NCI-H1417 (cell line): ENCODE measurements at places on chromosomes 3 and 15.

DNA sequence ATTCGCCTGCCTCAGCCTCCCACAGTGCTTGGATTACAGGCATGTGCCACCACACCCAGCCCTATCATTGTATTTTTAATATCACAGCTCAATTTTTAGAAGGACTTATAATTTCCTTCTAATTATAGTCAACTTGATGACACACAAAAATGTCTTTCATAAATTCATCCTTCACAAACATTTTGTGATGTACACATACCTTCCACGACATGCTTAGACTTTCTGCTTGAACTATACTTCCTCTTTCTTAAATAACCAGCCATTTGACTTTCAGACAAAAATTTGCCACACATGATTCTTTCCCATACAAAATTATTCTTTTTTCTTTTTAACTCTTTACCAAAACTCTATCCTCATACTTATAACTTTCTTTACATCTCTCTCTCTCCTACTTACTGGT is 48.4 kb upstream of the CCK start:
- no peak for DNase-seq

- no peak for DNase-seq
Observed at GRCh38 chr3:55170444-55170843, 242.6 kb upstream of the LRTM1 start.

DNA sequence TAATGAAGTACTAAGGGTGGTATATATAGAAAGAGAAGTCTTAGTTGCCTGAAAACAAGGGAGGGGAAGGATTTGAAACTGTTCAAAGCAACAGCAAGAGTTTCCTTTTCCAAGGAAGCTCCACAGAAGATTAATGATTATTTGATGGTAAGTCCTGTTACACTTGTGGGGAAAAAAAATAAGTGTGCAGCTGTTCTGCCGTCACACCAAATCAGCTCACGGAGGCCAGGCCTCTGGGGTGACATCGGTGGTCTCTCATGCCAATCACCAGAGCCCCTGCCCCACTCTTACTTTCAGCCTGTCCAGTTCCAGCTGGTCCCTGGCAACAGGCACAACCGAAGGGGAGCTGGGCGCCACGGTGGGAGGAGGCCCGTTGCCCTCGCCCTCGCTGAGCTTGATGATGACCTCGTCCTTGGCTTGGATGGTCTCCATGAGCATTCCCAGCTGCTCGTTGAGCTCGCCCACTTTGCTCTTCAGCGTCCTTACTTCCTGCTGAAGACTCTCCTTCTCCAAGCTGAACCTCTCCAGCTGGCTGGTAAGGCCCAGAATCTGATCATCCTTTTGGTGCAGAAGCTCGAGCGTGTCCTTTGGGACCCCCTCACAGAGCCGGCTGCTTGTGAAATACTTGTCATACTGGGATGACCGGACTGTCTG is 53.5 kb downstream of the TBC1D2B start:
- no peak for DNase-seq

DNA sequence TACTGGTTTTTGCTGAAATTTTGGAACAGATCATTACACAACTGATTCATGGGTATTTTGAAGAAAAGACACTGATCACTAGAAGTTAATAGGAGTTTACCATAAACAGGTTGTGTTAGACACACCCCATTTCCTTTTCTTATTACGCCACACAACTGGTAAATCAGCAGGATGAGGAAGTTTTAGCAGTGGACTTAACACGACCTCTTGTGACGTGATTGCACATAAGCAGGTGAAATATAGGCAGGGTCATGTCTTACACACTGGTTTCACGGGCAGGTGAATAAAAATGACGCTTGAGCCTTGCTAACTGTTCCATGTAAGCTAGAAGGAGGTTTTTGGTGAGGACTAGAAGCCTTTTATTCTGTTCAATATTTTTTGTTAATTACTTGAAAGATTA is 27.1 kb upstream of the TPRG1 start:
- no peak for DNase-seq

DNA sequence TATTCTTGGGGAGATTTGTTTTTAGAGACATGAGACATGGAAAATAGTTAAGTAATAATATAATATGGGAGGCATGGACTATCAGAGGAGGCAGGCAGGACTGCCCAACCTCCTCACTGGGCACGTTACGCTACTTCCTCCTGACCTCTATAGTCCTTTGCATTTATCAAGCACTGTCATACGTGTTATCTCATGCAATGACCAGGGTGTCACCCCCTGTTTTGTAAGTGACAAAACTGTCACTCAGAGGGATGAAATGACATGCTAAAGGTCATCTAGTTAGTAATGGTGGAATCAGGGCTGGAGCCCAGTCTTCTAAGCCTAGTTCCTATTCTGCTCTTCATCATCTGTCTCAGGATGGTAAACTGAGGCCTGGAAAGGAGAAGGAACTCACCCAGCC is 66.7 kb downstream of the ST6GAL1 start:
- no peak for DNase-seq

- no peak for DNase-seq
Observed at GRCh38 chr3:186589121-186589520, 18.6 kb downstream of the DNAJB11 start.

- DNase-seq = peak; percentile 13
Observed at GRCh38 chr3:142285083-142285517, 59.7 kb upstream of the GK5 start.

GRCh38 chr15:84967380-84967779 is 14.3 kb upstream of the PDE8A start:
- DNase-seq = no peak

DNA sequence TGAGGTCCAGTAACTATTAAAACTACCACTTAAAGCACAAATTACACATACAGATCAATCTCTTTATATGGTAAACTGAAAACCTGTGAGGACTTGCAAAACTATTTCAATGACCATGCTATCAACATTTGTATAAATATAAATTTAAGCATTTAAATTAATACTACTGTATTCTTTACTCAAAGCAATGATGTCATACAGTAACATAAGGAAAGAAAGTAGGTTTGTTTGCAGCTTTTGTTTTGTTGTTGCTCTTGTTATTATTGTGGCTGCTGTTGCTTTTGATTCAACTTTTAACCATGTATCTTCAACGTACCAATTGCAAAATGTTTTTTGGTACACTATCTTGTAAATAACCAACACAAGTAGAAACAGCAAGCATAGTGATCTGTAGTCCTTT is 22.0 kb downstream of the CBLB start:
- DNase-seq = no peak

DNA sequence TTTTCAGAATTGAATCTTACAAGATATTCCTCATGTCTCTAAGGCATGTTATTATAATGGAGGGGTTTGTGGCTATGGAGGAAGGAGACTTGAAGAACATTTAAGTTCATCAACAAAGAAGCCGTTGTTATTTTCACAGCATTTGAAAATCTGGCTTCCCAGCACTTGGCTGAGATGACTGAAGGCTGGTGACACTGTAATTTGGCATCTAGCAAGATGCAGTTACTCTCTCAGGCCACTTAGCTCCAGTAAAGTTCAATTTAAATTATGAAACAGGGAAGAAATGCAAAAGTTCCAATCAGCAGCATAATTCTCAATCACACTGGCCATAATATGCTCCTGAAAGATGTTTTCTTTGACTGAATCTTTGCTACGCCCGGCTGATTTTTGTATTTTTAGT is 139.4 kb upstream of the NUDT16 start:
- DNase-seq = no peak

DNA sequence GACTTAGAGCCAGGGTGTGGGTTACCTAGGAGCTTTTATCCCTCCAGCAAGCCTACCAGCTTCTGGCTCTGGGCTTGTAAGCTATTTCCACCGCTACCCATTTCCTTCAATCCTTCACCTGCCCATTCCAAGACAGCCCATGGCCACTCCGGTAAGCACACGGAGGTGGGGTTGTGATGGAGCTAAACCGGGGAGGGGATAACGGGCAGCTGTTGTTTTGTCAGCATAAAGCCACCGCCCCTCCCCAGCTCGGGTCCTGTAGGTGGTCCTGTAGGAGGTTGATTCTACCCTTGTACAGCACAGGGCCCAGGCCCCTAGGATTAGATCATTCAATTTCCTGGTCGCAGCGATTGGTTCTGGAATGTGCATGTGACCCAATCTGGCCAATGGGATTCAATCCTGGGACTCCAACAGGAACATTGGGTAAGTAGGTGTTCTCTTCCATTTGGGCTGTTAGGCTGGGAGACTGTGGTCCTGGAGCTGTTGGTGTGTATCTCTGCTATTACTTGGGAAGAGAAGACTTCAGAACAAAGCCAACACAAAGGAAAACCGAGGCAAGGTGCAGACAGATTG is 150.6 kb downstream of the RAB11A start:
- no peak for DNase-seq

- peak; percentile 73 for DNase-seq
Observed at GRCh38 chr15:43370975-43371974, at the start of the genes TUBGCP4 and ZSCAN29. Gene TUBGCP4, plus strand, starts transcription at chr15:43371101. Its CDS starts 254 bp downstream, at chr15:43371355. Gene ZSCAN29, minus strand, starts transcription at chr15:43371043. Its CDS starts 1,130 bp downstream, at chr15:43369913.

DNA sequence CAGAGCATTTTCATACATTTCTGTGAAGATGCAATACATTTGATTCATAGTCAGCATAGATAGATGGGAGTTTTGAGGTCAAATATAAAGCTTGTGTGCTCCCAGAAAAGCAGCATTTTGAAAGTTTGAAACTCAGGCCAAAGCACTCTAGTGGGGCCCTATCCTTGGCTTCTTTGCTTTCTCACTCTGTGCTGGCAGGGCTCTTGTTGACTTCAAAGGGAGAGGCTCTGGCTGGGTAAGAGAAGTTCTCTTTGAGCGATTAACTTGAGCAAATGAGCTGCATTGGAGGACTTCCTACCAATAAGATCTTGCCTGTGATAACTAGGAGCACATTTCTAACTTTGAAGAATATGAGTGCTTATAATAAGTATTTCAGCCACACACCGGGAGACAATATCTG is 214.0 kb upstream of the RARB start:
- DNase-seq = no peak

GRCh38 chr3:143629726-143630125 is 218.5 kb downstream of the SLC9A9 start:
- DNase-seq = no peak

DNA sequence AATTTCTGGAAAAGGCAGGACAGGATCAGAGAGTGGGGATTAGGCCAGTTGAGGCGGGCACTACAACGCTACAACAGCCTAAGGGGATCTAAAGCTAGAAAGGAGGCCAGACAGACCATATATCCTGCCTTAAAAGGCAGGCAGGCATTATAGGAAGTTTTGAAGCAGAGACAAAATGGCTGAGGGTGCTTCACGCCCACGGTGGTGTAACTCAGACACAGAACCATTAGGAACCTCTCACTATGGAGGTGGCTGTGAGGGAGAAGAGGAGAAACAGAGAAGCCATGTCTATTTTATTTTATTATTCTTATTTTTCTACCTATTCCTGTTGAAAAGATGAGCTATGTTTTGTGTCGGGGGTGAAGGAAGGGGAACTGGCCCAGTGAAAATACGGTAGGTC is 2.1 kb upstream of the USP4 start:
- no peak for DNase-seq

DNA sequence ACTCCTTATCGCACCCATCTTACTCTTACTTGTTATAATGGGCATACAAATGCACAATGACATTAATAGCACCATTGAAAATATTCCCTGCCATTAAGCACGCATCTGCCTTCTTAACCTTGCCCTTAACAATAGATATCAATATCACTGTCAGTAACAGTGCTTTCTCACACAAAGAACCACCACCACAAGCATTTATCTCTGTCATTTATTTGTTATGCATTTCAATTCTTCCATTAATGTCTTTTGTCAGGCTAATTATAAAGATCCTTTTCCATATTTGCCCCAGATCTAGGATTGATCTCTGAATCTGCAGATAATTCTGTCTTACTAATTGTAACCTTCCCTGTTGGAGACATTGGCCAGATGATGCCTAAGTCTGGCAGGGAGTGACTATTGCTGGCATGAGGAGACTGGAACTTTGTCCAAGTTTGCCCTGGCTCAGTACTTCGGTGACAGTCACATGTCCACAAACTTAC is 419.6 kb upstream of the TGFBR2 start:
- peak; percentile 6 for DNase-seq

DNA sequence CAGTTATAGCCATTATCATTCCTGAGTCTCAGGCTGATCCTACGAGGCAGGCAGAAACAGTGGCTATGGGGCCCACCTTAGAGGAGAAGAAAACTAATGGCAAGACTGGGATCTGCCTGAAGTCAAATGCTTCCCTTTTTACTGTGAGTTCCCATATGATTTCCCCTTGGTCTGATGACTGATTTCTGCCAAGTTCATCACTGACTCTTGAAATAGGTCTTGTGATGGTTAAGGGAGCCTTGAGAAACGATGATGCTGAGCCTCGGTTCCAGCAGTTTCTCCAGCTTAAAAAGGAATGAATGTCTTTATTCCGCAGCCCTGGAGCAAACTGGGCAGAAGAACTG is 29.4 kb upstream of the LDHAL6B start:
- no peak for DNase-seq

DNA sequence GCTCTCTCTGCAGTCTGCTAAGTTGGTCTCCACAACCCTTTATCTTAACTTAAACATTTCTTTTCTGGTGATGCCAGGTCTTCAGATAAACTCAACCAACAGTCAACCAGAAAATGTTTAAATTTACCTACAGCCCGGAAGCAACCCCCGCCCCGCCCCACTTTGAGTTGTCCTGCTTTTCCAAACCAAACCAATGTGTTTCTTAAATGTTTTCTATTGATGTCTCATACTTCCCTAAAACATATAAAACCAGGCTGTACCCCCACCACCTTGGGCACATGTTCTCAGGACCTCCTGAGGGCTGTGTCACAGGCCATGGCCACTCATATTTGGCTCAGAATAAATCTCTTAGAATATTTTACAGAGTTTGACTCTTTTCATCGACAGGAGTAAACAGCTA is 13.2 kb upstream of the GPR160 start:
- no peak for DNase-seq

- DNase-seq = no peak
Observed at GRCh38 chr3:105397974-105398373, 31.3 kb downstream of the ALCAM start.

DNA sequence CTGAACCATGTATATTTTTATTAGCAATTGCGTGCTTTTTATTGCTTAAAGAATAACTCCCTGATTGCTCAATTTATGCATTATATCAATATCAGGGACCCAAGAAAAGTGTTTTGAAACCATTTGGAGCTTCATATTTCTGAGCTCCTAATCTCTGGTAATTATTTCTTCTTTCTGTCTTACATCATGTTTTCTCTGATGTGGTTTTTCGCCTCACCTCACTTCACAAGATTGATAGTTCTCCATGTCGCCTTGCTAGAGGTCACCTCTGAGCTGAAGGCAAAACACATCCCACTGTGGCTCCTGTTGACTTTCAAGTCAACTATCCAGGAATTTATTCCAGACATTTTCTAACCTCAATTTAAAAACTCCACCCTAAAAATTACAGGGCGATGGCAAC is 837.4 kb downstream of the CADM2 start:
- no peak for DNase-seq

DNA sequence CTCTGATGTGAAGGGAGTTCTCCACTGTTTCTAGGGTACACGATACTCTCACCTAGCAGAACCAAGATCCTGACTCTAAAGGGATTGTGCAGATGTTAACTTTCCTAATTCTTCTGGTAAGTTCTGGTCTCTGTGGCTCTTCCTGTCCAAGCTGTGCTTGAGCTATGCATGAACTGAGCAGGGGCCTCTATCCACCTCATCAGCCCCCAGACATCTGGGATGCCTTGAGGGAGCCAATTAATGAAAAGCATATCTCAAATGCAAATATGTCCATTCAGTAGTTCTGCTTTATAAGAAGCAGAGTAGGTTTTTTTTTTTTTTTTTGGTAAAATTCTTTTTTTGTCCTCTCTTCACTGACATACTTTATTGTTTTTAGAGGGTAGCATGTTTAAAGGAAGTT is 89.6 kb downstream of the POLR2M start:
- DNase-seq = no peak

GRCh38 chr15:57604507-57604906 is 12.8 kb downstream of the MYZAP start:
- no peak for DNase-seq

GRCh38 chr3:46135475-46135874 is 72.6 kb downstream of the CCR1 start:
- DNase-seq = no peak

GRCh38 chr3:110680450-110680849 is 391.2 kb upstream of the NECTIN3 start:
- no peak for DNase-seq
